ENCODE measurements at places on chromosomes 7 and 10.

GRCh38 chr10:7968510-7969112, 85.9 kb upstream of the GATA3 start:
- DNase-seq: no peak

DNA sequence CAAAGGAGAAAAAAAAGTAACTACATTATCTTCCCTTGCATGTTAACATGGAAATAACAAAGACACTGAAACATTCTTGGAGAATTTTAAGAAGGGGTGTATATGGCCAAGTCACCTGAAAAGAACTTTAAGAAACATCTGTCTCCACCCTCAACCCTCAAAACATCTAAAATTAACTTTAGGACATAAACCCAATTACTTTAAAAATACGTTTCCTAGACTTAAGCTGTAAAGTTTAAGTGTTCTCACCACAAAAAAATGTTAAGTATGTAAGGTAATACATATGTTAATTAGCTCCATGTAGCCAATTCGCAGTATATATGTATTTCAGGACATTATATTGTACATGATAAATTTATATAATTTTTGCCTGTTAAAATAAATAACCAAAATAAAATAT, 71.1 kb upstream of the GLCCI1 start:
- DNase-seq: no peak

GRCh38 chr7:111952783-111953182, 253.4 kb downstream of the DOCK4 start:
- no peak for DNase-seq

DNA sequence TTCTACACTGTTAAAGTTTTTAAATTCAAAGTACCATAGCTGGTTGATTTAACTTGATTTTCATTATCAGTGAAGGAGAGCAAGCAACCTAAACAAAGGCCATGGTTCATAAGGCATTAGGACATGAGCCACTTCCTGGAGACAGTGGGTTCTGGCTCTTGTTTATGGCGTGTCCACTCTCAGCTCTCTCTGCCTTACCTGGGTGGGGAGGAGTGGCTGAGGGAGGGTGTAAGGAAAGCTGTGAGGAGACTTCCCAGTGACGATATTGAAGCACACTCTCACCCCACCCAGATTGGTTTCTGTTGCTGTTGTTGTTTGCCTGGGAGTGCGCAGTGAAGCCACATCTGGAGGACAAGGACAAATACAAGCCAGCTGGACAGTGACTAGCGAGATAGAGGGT, 365.3 kb upstream of the FZD8 start:
- no peak for DNase-seq

- DNase-seq: no peak
Observed at GRCh38 chr10:110416776-110417711, 80.7 kb upstream of the DUSP5 start.

DNA sequence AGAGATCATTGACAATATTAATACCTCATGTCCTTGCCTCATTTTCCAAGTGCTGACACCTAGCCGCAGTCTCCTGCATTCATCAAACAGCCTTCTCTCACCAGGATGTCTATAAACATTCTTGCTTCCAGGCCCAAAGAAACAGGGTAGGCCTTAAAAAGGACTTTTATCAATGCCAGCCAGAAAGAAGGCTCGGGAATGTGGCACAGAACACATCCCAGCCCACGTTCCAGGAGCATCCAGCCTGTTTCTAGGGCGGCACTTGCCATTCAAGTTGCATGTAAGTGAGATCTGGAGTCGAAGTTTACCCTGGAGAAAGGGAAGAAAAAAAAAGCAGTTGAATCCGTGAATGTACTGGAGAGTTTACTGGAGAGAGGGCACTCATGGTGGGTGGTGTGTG, 1083.1 kb downstream of the KCNMA1 start:
- DNase-seq: no peak

DNA sequence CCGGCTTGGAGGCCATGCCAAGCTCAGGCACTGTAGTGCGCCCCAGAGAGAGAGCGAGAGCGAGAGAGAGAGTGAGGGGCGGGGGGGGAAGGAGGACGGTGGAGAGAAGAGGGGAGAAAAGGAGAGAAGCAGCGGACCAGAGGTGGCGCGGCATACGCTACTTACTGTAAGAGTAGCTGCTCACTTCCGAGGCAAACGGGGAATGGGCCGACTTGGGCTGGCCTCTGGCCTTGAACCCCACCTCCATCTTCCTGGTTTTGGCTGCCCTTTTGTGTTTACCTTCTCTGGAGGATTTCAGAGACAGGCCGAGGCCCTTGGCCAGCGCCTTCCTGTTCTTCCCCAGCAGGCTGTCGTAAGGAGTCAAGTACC, 66.9 kb downstream of the TNRC18 start:
- DNase-seq: no peak

- no peak for DNase-seq
Observed at GRCh38 chr7:105872491-105872890, 3.9 kb downstream of the ATXN7L1 start.

- no peak for DNase-seq
Observed at GRCh38 chr10:69202332-69202731, 17.8 kb upstream of the HKDC1 start.

DNA sequence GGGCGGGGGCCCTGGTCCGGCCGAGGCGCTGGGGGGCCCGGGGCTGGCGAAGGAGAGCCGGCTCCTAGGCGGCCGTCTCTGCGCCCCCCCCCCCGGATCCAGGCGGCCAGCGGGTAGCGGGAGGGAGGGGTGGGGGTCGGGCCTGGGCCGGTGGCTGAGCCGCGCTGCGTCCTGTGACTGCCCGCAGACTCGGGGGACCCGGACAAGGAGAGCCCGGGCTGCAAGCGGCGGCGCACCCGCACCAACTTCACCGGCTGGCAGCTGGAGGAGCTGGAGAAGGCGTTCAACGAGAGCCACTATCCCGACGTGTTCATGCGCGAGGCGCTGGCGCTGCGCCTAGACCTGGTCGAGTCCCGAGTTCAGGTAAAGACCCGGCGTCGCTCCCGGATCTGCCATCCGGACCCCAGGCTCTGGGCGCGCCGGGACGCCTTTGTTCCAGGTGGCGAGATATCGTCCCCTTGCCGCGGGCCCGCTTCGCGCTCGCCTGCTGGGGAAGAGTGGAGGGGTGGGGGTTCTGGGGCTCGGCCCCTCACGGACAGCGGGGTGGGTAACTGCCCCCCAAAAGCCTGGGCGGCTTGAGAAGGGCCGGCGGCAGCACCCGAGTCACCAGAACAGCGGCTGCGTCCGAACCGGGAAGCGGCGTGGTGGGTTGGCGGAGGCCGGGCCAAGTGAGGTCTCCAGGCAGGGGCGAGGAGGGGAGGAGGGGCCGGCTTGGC, 819 bp downstream of the UNCX start:
- no peak for DNase-seq

GRCh38 chr7:101557421-101557820, 71.7 kb downstream of the MYL10 start:
- DNase-seq: peak; percentile 45

DNA sequence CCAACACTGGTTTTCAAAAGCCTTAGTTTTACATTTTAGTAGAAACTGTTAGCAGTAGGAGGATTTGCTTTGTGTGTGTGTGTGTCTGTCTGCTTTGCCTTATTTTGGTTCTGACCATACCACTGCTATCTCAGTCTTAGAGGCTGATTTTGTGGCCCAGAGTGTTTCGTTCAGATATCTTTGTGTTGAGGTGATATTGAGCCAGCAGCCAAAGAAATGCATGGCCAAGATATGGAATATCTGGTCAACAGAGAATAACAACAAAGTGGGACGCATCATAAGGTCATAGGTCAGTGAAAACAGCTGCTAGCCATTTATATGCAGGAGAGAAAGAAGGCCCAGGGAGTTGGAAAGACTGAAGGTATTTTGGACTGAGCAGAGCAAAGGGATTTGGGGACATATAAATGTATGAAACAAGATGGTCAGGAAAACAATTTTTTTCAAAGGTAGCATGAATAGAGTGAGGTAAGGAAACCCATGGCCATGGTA, 47.7 kb downstream of the KIAA1217 start:
- no peak for DNase-seq

DNA sequence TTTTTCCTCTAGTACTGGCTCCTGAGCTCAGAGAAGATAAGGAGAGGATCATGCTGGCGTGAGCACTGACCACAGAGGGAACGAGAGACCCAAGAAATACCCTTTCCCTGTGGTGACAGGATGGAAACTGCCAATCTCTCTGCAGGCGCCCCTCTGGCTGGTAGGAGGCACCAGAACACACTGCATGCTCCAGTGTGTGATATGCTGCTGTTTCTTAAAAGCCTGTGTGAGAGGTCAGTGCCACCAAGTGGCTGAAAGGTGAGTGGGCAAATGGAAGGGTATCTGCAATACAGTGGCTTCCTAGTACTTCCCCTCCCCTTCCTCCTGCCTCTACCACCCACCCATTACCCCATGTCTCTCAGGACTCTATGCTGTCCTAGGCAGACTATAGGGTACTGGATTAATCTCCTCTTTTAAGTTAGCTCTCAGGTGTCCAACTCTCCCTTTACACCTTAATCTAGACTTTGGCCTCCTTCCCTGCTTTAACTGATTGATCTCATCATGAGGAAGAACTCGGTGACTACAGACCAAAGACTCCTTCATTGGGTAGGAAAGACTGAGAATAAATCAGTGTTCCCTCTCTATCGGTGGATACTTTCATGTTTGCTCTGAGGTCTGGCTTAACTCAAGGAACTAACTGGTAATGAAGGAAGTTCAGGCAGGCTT, 283.6 kb downstream of the ADRA2A start:
- DNase-seq: no peak

GRCh38 chr10:98125940-98126631, 8.4 kb upstream of the R3HCC1L start:
- DNase-seq: no peak

DNA sequence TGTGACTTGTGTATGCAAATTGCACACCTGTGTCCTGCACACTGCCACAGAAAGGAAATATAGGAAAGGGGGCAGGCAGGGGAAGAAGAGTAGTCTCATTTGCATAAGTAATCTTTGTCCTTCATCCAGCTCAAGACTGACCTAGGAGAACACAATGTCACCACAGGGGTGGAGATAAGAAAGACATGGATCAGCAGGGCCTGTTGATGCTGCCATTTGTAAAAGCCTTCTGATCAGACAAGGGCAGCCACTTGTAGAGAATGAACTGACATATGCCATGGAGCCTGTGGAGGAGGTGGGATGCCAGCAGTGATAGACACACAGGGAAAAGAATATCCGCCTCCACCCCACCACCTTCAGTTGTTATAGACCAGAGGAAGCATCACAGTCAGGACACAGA, 528.9 kb downstream of the HTR7 start:
- no peak for DNase-seq

GRCh38 chr10:127313996-127314700, 117.8 kb upstream of the INSYN2A start:
- DNase-seq: no peak

DNA sequence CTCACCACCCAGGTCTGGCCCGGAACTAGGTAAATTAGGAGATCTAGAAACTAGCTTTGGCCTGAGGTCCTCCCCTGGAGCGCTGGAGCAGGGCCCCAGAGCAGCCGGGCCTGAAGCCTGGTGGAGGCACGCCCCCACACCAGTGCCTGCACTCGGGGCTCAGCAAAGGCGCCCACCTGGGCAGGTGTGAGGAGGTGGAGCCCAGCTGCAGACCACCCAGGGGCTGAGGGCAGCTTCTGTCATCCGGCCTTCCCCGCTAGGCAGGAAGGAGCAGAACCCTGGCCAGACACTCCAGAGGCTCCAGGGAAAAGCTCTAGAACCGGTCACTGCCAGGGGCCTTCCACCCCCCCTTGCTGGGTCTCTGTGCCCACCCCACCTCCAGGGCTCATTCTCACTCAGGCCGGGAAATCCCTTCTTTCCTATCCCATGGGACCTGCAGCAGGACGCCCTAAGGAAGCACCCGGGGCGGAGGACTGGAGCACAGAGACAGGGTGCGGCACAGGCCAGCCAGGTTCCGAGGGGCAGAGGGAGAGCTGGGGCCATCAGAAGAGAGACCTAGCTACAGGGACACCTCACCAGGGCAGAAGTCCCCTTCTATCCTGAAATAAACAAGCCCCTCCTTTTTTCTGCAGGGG, 161.2 kb downstream of the NRF1 start:
- no peak for DNase-seq

- no peak for DNase-seq
Observed at GRCh38 chr7:33497051-33497450, 367.7 kb downstream of the BBS9 start.

DNA sequence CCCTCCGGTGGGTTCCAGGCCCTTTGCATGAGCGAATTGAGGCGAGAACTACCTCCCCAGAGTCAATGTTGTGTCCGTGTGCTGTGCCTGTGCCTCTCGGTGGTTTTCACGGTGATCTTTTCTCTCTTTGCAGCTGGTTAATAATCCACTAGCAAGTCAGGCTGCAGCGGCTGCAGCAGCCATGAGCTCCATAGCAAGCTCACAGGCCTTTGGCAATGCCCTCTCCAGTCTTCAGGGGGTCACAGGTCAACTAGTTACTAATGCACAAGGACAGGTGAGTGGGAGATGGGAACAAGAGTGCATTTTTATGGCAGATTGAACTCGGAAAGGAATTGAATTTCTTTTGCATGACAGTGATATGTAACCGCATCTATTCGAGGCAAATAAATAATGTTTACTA, 159.7 kb upstream of the YAE1 start:
- DNase-seq: no peak

GRCh38 chr10:73823391-73823790, 12.0 kb upstream of the NDST2 start:
- no peak for DNase-seq

- no peak for DNase-seq
Observed at GRCh38 chr10:60122190-60122589, 215.8 kb upstream of the CCDC6 start.

GRCh38 chr10:102473445-102474331, 22.3 kb upstream of the C10orf95 start:
- no peak for DNase-seq

DNA sequence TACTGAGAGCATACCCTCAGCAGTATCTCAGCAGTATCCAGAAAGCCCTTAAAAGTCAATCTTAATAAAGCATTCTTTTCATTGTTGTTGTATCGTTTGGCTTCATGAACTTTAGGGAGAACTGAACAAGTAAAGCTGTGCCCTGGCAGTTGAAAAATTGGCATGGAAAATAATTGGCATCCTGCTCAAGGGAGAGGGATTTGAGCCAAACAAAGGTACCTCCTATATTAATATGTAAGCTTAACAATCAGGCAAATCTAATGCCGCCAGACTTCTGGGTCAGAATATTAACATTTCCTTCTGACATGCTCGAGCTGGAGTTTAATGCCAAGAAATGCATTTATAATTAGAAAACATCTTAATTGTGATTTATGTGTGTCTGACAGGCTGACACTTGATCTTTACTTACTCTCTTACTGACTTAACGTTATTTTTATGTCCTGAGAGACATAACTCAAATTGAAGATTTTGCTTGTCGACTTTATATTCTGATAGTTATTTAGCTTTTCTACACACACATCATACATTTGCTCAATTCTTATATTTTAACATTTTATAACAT, 42.1 kb upstream of the PCDH15 start:
- no peak for DNase-seq

GRCh38 chr10:81116990-81117389, 579.3 kb downstream of the SH2D4B start:
- no peak for DNase-seq

Data from upper lobe of right lung (tissue), 1 donor.